ENCODE measurements at places on chromosomes 6 and 20.

GRCh38 chr6:15755526-15755925, 92.7 kb upstream of the DTNBP1 start:
- DNase-seq, result peak; percentile 51

- no peak for DNase-seq
Measured at GRCh38 chr6:158913580-158913979, 86.4 kb downstream of the RSPH3 start.

DNA sequence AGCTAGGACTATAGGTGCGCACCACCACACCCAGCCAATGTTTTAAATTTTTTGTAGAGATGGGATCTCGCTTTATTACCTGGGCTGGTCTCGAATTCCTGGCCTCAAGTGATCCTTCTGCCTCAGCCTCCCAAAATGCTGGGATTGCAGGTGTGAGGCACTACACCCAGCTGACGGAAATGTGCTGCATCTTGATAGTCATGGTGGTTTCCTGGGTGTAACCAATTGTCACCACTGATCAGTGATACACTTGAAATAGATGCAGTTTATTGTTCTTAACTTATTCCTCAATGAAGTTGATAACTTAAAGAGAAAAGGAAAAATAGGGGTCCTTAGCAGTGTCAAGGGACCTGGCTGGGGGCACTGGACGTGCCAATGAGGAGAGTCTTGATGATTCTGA, 92.4 kb downstream of the PPP1R14C start:
- no peak for DNase-seq

- no peak for DNase-seq
Measured at GRCh38 chr6:170172825-170173256, 118.0 kb downstream of the DLL1 start.

- DNase-seq, result peak; percentile 62
Measured at GRCh38 chr6:35218021-35218420, 4.3 kb downstream of the SCUBE3 start.

GRCh38 chr6:15990179-15990578, 138.7 kb upstream of the MYLIP start:
- no peak for DNase-seq

DNA sequence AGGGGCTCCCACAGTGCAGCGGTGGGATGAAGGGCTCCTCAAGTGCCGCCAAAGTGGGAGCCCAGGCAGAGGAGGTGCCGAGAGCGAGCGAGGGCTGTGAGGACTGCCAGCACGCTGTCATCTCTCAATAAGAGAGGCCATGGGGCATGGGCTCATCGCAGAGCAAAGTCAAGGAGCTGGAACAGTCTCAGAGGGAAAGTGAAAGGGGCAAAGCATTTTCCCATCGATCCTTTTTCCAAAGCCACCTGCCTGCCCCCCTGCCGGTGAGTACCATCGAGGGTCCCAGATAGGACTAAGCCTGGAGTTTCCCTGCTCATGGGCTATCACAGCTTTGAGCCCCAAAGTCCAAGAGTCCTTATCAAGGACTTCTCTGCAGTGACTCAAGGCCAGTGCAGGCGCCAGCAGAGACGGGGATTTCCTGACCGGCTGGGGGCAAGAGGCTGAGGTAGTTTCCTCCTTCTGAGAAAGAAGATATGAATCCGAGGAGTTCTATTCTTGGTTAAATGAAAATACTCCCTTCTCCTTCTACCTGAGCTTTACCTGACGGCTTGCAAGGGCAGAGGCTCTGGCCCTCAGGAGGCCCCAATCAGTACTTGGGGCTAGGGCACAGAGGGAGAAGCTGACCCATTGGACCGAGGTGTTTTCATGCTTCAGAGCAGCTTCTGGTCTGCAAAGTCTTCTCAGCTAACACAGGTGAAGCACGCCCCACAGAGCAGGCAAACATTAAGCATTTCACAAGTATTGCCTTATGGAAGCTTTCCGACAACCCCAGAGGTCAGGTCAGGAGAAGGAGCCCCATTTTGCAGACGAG, 22.6 kb downstream of the ETV7 start:
- DNase-seq, result no peak

DNA sequence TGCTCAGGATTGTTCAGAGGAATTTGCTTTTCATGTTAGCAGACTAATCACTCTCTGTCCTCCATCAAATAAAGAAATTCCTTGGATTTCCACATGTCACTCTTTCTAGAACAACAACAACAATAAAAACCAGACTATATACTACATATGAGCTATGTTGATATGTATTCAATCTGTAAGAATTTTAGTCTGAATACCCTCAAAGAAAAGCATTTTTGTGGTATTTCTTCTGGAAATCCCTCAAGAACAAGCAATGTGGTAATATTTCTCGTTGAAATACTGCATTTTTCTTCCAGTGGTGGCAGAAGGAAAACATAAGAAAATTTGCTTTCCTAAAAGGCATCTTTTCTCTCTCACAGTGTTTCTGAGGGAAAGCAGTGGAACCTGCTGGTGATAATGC, 312.6 kb upstream of the RSPO3 start:
- DNase-seq, result peak; percentile 55

- no peak for DNase-seq
Measured at GRCh38 chr6:112237066-112237465, 17.3 kb downstream of the LAMA4 start.

Data from fibroblast of skin of right quadriceps (primary cell).